ENCODE measurements at places on chromosomes 3 and 15.

DNA sequence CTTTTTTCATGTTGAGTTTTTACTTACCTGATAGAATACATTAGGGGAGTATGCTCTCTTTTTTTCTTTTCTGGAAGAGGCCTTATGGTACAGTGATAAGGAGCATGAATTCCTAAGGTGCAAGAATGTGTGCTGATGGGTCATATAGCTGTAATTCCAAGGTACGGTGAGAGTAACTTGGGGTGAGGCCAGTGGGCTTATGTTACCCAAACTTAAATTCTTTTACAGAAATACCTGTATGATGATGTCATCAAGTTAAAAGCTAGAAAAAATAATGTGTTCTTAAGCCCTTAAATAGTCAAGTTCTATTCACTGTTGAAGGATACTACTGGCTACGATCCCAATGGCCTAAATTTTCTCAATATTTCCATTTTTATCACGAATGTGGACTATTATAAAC, 111.2 kb downstream of the GMPS start:
- peak; percentile 23 for DNase-seq

- no peak for DNase-seq
These were observed 465.1 kb upstream of the PDZRN3 start for GRCh38 chr3:74089814-74090213.

DNA sequence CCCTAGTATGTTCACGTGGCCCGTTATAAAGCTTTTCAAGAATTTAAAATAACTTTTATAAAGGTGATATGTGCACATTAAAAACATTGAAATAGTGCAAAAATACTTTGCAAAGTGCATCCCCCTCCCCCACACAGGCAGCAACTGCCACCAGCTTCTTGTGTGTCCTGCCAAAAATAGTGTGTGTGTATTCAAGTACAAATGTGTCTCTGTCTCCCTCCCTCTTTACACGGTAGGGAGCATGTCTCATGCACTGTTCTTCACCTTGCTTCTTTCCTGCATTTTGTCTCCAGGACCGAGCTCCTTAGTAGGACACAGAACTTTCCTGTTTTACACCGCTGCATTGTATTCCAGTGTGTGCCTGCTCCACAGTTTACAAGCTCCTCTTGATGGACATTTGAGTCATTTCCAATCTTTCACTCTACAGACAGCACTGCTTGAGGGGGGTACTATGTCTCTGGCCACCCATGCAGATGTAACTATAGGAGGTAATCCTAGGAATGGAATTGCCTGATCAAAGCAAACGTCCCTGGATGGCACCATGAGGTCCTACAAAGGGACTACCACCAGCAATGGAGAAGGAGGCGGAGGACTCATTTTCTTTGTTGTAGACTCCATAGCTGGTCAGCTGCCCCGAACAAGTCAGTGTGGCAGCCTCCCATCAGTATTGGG, 52.4 kb downstream of the SLC6A6 start:
- DNase-seq: no peak

- peak; percentile 100 for DNase-seq
These were observed 554 bp upstream of the GSK3B start for GRCh38 chr3:120094776-120095225.

DNA sequence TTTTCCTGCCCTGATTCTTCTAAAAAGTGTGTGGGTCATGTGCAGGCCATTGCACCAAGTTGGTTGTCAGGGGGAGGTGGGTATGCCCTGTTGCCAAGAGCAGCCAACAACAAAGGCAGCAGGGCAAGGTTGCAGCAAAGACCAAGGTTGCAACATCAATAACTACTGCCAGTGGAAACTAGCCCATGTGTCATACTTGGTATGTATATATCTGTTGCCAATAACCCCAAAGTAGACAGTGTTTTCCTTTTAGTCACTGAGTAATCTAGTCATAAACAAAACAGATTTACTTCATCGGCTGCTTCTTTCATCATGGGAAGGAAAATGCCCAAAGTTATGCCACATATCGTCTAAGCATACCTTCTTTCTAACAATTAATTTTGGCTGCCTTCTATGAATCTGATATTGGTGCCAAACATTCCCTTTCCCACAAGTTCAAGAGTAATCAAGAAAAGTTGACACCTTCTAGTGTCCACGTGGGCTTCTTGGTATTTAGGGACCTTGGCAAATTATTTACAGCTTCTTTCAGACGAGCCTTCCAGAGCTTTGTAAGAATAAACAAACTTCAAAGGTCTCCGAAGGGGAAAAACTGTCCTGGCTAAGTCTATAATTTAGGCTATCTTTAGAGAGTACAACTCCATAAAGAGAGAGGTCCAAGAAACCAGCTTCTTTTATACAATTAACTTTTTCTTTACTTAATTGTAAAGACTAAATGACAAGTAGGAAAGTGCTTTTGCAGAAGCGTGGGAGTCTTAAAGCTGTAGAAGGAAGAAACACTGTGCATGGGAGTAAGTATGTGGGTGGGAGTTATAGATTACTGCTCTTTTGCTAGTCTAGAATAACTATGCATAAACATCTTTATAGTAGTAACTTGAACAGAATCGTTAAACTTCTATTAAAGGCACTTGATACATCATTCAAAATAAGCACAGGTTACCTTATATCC, 10.0 kb upstream of the MBNL1 start:
- DNase-seq: peak; percentile 96

GRCh38 chr3:146692254-146692653, 87.1 kb upstream of the PLSCR5 start:
- no peak for DNase-seq

All from retinal pigment epithelial cell (primary cell).